ENCODE measurements at places on chromosomes 5 and 9.

GRCh38 chr9:87711857-87712800, 13.8 kb upstream of the CTSL start:
- DNase-seq: no peak

DNA sequence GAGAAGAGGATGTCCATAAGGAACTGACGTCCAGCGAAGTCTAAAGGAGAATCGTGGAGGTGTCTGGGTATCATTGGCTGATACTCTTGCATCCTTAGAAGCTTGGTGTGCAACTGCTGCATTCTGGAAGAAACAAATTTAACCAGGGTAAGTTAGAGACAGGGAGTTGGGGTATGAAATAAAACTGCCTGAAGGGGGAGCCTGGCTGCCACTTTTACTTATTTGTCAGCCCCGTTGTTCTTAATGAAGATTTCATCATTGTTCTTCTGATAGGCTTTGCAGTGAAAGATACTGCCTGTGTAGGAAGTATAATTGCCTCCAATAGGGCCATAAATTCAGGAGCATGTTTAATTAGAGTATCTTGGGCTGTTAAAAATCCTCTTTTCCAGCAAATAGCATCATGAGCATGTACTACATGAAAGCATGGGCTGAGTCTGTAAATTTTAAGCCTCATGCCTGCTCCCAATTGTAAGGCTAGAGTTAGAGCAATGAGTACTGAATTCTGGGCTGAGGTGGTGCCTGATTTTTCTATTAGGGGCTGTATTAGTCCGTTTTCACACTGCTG, 1264.5 kb upstream of the ACO1 start:
- DNase-seq: peak; percentile 16

- no peak for DNase-seq
Observed at GRCh38 chr9:72292874-72293607, 72.0 kb downstream of the ZFAND5 start.

- peak; percentile 54 for DNase-seq
Observed at GRCh38 chr9:101457003-101457402, 21.4 kb upstream of the ALDOB start.

- peak; percentile 75 for DNase-seq
Observed at GRCh38 chr9:96186591-96187011, 115.4 kb downstream of the HSD17B3 start.

- no peak for DNase-seq
Observed at GRCh38 chr5:146151970-146152369, 30.5 kb downstream of the LARS1 start.

GRCh38 chr9:120891884-120892747, 15.1 kb upstream of the PHF19 start:
- no peak for DNase-seq

GRCh38 chr9:9498846-9499245, 1114.0 kb downstream of the PTPRD start:
- DNase-seq: no peak

- DNase-seq: no peak
Observed at GRCh38 chr5:158451993-158452672, 593.2 kb upstream of the CLINT1 start.

GRCh38 chr5:96022971-96023370, 61.3 kb upstream of the ELL2 start:
- DNase-seq: no peak

- no peak for DNase-seq
Observed at GRCh38 chr9:137478962-137479861, 20.1 kb upstream of the NSMF start.

DNA sequence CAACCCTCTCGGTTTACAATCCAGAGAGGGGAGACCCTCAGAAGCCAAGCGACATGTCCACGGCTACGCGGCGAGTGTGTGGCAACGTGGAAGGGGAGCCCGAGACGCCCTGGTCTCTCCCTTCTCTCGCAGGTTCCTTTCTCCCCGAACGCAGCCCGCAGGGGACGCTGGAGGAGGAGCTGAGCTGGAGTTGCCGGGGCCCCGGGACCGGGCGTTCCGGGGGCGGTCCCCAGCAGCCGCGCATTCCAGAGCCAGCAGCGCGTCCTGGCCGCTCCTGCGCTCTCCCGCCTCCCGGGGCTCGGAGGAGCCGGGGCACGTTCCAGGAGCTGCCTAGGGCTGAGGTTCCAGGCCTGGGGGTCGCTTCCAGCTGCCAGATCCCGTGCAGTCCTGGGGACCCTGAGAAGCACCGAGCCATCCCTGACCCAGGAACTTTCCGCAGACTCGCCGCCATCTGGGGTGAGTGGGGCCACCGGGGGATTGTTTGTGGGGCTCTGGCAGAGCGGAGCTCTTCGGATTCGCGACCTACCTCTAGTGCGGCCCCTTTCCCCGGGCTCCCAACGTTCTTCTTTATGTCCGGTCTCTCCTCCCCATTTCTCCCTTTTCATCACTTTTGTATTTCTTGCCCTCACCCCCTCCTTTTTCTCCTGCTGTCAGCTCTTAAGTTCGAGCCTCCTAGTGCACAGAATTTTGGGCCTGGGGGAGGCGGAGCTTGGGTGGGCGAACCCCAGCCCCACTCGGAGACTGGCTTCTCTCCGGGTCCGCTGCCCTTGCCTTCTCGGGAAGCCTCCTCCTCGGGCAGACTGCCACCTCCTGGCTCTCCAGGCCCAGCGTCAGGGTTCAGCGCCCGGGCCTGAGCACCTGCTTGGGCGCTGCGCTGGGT, at the start of gene SMIM3:
Gene SMIM3 (plus strand): TSS at position 241 of the 880 bp plus-strand sequence. CDS start 16,684 bp downstream, outside the sequence.
- DNase-seq: peak; percentile 88

DNA sequence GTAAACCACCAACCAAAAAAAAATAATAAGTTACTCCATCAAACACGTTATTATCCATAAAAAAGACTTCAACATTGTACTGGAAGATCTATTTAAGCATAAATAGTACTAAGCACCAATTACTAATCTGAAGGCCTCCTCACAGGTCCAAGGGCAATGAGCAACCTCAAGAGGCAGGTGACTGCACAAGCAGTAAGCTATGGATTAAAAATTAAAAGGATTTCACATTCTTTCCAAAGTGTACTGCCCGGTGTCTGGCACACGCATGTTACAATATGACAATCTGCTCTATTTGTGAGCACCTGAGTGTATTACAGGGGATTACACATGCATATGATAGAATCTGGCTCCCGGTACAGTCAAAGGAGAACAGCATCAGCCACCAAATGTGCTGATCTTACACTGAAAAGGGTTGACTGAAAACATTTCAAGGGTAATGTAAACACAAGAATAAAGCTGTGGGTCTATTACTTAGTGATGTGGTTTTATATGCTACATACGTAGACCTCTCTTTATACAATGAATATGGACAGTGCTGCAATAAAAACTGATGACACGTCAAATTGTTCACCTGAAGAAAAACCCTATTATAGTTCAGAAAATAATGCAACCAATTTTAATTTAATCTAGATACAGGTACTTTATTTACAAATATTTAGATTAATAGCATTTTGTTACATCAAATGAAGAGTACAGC, 22.8 kb downstream of the RAB14 start:
- DNase-seq: no peak

GRCh38 chr9:104745852-104746251, 1.6 kb upstream of the NIPSNAP3A start:
- no peak for DNase-seq

DNA sequence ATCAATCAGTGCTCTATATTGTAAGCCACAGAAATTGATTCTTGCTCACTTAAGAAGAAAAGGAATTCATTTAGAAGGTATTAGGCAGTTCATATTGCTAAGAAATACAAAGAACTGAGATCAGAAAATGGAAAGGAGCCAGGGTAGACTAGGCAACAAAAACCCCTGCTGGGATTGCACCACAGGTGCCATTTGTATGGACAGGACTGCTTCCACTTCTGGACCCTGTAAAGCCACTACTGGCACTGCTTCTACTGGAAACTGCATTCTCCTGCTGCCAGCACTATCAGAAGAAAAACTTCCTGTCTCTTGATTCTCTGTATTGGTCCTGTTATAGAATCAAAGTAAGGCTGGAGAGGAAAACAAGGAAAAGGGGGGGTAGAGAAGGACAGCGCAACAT, 45.9 kb downstream of the CERT1 start:
- DNase-seq: no peak

DNA sequence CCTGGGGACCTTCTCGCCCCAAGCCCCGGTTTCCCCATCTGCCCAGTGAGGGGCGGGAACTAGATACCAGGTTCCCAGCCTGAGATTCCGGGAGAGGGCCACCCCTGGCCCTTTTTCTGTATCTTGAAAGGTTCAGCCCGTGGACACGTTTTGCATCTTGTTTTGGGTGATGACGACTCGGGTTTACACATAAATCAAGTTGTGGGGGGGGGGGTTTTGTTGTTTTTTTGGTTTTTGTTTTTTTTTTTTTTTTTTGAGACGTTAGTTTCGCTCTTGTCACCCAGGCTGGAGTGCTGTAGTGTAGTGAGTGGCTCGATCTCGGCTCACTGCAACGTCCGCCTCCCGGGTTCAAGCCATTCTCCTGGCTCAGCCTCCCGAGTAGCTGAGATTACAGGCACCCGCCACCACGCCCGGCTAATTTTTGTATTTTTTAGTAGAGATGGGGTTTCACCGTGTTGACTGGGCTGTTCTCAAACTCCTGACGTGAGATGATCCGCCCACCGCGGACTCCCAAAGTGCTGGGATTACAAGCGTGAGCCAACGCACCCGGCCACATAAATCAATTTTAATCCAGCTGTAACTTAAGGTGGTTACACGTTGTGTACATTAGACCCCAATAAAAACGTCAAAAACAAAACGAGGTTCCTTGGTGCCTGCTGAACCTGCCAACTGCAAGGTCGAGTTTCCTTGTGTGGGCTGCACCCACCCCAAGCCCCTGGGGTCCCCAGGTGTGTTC, 1.1 kb upstream of the BRD3 start:
- DNase-seq: no peak

GRCh38 chr5:58090704-58091103, 369.2 kb downstream of the PLK2 start:
- DNase-seq: no peak

DNA sequence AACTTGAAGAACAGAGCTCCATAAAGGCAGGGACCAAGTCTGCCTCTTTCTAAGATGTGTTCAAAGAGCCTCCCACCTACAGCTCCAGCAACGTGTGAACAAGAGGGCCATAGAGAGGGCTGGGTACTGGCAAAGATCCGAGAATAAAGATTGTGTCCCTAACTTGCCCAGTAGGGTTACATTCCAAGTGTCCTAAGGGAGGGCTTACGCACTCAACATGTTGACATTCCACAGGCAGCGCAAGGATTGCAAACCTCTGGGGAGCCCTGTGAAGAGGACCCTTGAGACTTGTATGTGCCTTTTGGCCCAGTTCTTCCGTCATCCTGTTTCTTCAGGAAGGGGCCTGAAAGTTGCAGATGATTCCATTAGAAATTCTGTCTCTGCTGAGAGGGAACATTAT, 48.2 kb upstream of the ENTREP1 start:
- DNase-seq: no peak

GRCh38 chr9:85401998-85402397, 339.8 kb downstream of the AGTPBP1 start:
- no peak for DNase-seq

GRCh38 chr9:34256104-34256503, 73.0 kb downstream of the KIF24 start:
- peak; percentile 28 for DNase-seq

DNA sequence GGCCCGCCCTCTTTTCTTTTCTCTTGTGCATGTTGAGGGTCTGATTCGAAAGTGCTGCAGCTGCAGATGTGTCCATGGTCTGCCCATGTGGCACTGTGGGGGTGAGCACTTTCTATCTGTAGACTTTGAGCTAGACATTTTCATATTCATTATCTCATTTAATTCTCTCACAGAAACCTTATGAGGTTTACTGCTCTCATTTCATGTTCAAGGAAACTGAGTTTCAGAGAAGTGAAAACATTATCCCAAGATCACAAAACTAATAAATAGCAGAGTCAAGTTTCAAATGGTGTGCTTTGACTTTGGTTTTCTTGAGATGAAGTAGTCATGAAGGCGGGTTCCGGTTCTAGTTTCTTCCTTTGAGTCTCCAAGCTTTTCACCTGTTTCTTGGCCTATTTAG, 536.5 kb upstream of the ZNF462 start:
- DNase-seq: no peak

DNA sequence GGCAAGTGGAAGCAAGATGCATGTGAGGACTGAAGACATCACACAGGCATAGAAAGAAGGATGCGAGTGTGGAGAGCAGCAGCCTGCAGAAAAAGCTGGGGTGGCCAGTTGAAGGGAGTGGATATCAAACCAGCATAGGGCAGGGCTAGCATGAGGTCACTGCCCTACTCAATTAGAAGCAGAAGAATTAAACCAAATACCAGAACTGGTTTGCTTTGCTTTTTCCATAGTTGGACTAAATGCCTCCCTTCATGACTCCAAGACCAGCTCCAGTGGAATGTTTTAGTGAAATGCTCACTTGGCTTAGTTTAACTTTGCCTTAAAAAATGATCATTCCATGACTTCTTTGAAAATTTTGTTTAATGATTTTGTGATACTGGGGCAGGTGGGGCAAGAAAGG, 45.8 kb downstream of the TMEM167A start:
- no peak for DNase-seq

GRCh38 chr9:109387856-109388255, 67.0 kb upstream of the EPB41L4B start:
- no peak for DNase-seq

DNA sequence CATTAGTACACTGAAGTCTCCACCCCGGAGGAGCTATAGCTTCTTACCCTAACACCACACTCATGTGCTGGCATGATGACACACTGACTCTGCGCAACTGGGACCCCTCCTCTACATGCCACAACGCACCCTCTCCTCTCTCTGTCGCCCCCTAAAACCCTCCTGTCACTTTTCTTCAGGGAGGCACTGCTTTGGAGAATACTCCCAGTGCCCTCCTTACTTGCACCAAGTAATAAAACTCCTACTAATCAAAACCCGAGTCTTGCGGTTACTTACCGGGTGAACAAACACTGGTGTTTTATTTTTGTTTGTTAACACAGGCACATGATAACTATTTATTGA, 12.6 kb upstream of the STXBP1 start:
- DNase-seq: no peak

DNA sequence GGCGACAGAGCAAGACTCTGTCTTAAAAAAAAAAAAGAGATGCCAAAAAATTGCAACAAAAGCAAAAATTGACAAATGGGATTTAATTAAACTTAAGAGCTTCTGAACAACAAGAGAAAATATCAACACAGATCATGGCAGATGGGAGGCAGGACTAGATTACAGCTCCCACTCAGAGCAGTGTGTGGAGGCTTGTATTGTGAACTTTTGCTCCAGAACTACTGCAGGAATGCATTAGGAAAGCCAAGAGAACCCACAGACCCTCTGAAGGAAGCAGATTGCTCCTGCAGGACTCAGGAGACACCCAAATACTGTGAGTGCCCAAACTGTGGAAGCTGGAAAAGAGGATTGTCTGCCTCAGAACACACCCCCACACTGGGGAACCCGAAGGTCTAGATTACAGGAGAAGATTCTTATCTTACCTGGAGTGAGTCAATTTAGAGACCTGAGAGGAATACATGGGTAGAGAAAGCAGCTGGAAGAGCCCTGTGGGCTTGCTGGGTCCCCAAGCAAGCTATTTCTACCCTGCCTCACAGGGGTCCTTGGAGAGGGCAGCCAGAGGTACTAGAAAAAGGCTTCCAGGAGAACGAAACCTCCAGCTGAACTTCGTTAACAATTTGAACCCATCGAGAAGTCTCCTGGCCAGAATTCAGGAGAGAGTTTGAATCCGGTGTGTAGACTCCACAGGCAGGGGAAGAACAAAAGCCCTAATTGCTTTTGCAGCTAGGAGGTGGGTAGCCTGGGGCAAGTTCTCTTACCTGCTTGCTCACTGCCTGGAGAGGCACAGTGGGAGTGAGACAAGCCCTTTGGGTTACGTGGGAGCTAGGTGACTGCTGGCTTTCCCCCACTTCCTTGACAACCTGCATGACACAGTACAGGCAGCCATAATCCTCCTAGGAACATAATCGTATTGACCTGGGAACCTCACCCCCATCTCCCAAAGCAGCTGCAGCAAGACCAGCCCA, 593.4 kb upstream of the RGMB start:
- no peak for DNase-seq

Measured in WTC11 (cell line).